ENCODE measurements at places on chromosomes 6 and 20. TPM values are rescaled to one million over a fixed set of nuclear protein-coding genes. Genes with fewer than 3 reads are reported as not detected.

TUBB1 gene
- total RNA-seq: 1.8 TPM

GRCh38 chr20:20938599-20938998 is 167.6 kb downstream of the LINC00237 start:
- no peak for DNase-seq

DNA sequence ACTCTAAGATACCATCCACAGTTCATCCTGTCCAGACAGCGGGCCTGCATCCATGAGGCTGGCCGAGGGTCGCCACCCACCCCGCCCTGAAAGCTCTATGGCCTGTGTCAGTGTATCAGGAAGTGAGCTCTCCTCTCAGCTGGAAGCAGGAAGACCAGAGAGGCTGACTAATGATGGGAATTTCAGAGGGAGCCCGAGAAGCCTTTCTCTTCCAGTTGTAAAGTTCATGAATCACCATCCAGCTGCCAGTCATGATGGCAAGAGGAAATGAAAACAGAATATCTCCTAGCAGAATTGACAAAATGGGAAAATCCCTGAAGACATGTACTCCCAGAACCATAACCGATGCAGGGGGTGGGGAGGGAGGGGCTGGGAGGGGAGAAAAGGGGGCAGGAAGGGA is 109.6 kb upstream of the RPS6KA2 start:
- DNase-seq: no peak

DNA sequence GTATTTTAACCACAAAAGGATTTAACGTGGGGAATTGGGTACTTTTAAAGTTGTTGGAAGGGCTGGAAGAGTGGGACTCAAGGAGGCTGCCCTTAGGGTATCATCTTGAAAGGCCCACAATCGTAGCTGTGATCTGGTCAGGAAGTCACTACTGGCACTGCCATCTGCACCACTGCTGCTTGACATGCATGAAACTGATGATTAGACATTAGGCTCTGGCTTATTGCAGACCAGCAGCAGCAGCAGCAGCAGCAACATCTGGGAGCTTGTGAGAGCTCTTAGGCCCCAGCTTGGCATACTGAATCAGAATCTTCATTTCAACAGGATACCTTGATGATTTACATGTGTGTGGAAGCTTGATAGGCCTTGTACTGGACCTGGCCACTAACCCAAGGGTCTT is 68.6 kb downstream of the PHF20 start:
- DNase-seq: no peak

DNA sequence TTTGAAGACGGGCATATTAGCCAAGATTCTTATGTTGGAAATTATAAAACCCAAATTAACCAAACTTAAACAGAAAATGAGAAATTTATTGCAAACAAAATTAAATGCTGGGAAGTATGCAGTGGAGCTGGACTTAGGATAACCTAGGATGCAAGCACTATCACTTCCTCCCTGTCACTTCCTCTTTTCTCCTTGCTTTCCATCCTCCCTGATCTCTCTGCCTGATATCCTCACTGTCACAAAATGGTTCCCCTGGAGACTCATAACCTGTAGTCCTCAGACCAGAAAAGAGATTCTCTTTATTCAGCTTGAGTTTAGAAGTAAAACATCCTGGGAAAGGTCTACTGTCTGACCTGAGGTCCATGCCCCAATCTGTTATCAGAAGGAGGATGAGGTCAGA is 7.4 kb upstream of the KLHL32 start:
- DNase-seq: no peak

Measured in tongue (tissue), 3 donors.